HAP-1 (cell line): ENCODE measurements at places on chromosomes 12 and 14.

GRCh38 chr12:57737467-57738460 is 778 bp downstream of the AGAP2 start:
- no peak for DNase-seq

DNA sequence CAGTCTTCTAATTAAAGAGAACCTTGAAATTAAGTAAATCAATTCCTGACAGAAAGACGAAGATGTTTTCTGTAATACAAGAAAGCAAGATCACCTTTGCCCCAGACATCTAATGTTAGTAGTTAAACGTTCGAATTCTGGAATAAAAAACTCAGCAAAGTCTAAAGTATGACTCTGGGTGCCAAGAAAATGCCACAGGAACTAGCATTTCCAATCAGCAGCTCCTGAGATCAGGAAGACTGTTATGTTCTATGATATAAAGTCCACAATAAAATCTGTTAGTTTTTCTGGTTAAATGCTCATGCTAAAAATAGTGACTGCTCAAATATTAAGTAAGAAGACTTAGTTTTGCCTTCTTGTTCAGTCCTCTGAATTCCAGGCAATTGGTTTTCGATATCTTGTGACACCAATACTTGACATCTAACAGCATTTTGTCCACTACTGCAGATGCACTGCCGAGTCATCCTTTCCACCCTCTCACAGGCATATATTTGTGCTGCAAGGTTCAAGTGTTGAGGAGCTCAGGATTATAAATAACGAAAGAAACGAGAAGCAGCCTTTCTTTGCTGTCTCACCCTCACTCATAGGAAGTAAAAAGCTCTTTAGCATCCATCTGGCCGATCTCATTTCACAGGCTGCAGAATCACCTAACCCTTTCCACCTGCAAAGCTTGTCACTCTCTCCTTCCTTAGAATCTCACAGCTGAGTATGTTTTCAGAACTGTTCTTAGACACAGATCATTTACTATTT is 32.0 kb downstream of the SSH1 start:
- DNase-seq, result no peak

GRCh38 chr12:113660936-113661335 is 189.3 kb upstream of the LHX5 start:
- no peak for DNase-seq

DNA sequence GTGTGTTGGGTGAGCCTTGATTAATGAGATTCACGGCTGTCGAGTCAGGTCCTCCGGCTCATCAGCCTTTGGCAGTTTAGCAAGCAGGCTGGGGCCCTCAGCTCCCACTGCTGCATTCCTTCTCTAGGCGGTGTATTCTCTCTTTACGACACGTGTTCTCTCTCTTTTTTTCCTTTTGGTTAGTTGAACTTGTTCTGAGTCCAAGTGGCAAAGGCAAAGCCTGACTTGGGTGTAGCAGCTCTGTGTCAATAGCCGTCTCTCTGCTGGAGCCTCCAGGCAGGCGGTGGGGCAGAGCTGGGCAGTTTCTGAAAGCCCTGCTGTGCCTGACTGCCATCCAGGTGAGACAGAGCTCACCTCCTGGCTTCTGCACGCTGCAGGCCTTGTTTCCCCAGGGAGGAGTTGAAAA is 46.6 kb downstream of the SUSD6 start:
- DNase-seq, result no peak

DNA sequence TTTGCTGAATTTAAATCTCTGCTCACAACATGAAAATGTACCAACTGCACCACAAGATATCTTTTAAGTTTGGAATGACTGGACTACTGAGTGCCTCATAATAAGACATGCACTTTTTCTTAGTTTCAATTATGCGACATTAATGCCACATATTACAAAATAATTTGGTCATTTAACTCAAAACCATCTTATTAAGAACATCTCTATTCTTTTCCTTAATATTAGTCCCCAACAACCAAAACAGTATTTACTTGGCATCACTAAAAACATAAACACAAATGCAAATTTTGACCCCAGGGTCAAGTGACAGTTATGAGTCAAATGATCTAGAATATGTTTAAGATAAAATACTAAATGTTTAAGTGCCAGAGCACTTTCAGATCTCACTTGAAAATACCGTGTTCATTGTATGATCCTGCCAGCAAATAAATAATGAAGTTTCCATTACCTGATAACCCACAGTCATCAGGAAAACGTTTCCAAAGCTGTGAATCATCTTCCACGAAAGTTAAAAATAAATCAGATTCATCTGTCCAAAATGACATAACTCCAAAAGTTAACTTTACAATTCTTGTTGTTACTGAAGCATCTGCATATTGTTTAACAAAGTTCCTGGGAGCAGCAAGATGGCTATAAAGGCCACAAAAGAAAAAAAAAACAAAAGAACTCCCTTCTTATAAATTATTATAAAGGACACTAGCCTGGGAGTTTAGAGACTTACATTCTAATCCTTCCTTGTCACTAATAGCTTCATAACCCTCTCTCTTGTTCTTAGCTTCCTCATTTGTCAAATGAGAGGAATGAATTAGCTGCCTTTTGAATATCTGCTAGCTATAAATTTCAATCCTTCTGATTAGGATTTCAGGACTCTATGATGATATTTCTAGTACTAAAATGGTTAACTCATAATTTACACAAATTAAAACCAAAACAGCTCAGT is 30.5 kb upstream of the AP4S1 start:
- DNase-seq, result peak; percentile 69

- DNase-seq, result no peak
These were observed 59.1 kb upstream of the SLC6A13 start for GRCh38 chr12:321606-322326.

DNA sequence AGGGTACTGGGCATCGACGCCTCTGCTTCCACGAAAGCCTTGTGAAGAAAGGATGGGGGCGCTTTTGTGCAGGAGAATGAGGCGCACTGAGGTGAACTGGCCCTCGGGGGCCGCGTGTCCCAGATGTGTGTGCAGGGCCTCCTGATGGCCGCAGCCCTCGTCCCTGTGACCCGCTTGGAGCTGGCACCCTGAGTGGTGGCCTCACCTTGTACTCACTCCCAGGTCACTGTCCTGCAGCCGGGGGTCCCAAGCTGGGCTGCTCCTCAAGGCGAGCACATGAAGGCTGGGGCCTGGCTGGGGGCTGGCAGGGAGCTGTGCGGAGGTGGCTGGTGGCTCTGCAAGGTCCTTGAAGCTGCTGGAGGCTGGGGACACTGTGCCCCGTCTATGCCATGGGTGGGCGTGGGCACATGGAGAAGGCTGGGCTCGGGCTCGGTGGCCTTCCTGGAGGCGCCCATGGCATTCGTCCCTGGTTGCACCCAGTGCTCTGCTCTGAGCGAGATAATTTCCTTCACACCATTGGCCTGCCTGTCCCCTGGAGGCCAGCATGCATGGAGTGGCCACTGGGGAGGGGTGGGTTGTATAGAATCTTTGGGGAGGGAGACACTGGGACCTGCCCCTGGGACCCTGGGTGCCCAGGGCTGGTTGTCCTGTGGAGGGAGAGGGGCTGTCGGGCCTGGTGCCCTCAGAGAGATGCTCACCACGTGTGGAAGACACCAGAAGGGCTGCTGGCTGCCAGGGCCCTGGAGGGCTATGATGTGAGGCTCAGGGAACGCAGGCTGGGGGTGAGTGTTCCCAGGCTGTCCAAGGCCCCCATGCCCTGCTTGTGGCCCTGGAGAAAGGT is 79.3 kb downstream of the TMEM121 start:
- no peak for DNase-seq

DNA sequence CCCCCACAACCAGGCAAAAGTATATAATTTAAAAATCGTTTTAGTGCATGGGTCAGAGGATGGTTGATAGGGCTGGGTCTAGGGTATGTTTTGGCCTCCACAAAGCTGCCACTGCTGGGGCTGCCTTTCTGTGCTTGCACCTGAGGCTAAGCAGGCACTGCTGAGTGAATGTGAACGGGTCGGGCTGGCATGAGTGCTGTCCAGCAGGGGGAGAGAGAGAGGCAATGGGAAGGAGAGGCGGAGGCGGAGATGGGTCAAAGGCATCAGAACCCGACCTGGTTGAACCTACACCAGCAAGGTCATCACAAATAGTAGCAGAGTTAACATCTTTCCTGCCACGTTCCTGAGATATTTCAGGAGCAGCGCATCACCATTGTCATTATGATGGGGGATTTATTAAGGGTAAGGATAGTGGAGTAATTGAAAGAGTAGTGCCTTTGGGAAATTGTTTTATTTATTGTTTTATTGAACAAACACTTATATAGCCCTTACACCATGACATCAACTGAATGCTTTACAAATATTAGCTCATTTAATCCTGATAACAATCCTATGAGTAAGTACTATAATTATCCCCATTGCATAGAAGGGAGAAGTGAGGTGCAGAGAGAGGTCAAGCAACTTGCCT is 5.8 kb upstream of the NRXN3 start:
- peak; percentile 68 for DNase-seq

DNA sequence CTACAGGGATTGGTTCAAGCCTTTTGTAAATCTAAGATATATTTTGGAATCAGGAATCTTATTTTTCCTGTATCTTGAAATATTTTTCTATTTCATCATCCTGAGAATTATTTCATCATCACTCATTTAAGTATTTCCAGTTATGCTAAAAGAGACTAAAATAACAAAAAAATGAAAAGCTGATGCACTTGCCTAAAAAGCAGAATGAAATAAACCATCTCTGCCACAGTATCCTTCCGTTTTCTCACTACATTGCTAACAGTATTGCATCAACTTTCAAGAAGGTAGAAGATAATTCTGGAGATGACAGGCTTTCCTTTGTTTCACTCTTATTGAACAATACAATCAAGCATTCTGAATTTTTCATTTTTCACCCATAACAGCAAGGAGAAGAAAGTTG is 31.1 kb upstream of the EIF5 start:
- DNase-seq, result no peak

GRCh38 chr12:52629281-52630007 is 11.1 kb upstream of the KRT73 start:
- DNase-seq, result no peak

- no peak for DNase-seq
These were observed 11.3 kb upstream of the HRK start for GRCh38 chr12:116892349-116893140.

- DNase-seq, result peak; percentile 84
These were observed 17.3 kb upstream of the YY1 start for GRCh38 chr14:100221533-100222223.

GRCh38 chr12:86445356-86445755 is 189.2 kb upstream of the MGAT4C start:
- no peak for DNase-seq

DNA sequence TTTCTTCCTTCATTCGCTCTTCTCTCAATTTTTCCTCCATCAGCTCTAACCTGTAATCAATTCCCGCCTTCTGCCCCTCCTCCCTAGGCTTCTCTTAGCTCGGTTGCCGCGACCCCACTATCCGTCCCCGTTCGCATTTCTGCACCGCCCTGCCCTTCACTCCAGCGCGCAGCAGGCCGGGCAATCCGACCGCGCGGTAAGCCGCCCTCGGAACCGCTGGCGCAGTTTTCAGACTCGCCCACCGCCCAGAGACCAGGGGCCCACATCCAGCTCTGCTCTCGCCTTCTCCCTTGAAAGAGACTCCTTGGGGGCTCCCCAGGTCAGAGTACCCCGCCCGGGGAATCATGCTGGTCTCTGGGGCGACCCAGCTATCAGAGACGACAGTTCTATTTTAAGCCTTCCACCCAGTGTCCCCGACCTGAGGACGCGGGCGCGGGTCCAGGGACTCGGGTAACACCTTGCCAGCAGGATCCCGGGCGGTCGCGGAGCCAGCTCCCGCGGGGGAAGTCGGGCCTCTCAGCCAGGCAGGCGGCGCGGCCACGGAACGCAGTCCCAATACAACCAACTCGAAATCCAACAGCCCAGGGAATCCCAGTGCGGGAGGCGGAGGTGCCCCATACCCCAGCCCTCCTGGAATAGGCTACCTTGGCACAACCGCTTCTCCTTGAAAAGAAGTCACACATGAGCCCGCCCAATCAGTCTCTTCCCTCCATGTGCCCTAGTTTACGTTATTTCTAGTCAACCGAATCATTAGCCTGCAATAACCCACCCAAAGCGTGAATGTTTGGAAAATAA is 5.7 kb upstream of the SLC38A4 start:
- DNase-seq, result no peak

DNA sequence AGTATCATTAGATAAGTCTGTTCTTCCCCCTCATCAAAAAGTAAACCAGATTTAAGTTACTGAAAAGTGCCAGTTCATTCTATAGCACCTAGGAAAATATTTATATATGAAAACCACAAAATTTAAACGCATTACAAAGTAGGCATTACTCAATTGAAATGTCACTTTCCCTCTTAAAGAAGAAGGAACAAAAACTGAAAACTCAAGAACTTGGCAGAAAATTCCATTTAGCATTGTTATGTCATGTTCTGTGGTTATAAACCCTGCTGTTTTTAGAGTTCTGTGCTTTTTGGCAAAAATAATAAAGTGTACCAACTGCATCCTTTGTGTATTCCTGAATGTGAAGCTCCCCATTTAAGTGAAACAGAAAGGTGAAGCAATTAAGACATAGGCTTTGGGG is 3.6 kb downstream of the FGD4 start:
- no peak for DNase-seq

DNA sequence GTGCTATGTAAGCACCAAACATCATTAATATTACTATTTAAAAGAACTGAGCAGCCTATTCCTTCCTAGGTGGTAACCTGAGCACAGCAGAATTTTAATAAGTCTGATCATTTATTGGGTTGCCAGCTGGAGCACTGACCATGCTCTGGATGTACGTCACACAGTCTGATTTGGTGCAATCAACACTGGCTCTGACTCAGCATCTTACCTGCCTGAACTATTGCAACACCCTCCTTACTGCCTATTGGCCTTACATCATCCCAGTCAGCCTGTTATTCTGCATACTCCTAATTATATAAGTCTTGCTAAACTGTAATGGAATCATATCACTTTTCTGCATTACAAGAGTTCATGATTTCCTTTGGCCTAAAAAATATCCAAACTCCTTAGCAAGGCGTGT is 149.7 kb downstream of the PTPRO start:
- no peak for DNase-seq

DNA sequence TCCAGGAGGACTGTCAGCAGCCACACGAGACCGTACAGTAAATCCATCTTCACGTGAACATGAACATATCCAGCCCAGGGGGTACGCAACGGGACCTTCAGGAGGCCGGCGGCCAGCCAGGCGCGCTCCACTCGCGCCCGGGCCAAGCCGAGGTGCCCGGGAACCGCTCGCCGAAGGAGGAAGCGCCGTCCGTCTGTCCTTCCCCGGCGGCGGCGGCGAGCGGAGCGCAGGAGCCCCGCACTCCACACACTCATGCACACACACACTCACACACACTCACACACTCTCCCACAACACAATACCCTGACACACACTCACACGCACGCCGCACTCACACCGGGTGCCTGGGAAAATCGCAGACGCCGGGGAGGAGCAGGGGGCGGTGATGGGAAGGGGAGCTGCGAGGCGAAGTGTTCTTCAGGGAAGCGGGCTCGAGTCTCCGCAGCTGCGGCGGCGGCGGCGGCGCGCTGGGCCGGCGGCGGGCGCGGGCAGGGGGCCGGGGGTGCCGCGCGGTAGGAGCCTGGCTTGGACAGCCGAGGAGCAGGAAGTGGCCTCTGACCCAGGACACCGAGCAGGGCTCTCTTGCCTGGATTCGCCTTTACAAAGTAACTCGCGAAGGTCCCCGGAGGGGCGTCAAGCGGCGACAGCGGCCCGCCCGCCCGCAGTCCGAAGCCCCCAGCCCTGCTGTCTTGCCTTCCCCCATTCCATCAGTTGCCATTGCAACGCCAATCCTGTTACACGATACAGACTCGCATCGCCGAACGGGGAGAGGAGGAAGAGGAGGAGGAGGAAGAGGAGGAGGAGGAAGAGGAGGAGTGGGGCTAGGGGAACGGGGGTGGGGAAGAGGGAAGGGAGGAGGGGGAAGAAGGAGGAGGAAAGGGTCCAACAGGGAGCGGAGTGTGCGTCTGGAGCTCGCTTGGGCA is 601 bp downstream of the MDGA2 start:
- DNase-seq, result no peak

GRCh38 chr14:70108419-70108818 is 80.3 kb downstream of the SLC8A3 start:
- DNase-seq, result no peak
